Stimulated activated CD8-positive, alpha-beta memory T cell treated with anti-CD3 and anti-CD28 coated beads, Interleukin-4, amount 100 ng/mL, for 1 hour (primary cell): ENCODE measurements at places on chromosomes 12 and 14.

GRCh38 chr12:68981516-68981915 is 48.5 kb upstream of the CPM start:
- no peak for DNase-seq

- DNase-seq: no peak
Observed at GRCh38 chr12:107415834-107416233, 269.8 kb upstream of the PWP1 start.

- DNase-seq: no peak
Observed at GRCh38 chr12:22257100-22257499, 77.4 kb downstream of the ST8SIA1 start.

GRCh38 chr14:47442211-47442610 is 233.2 kb downstream of the MDGA2 start:
- DNase-seq: no peak

GRCh38 chr14:38090506-38090905 is 117.2 kb upstream of the SSTR1 start:
- no peak for DNase-seq

GRCh38 chr14:47678157-47678556 is 2.8 kb upstream of the MDGA2 start:
- DNase-seq: no peak

GRCh38 chr12:49672301-49673217 is 34.6 kb downstream of the FMNL3 start:
- DNase-seq: no peak

DNA sequence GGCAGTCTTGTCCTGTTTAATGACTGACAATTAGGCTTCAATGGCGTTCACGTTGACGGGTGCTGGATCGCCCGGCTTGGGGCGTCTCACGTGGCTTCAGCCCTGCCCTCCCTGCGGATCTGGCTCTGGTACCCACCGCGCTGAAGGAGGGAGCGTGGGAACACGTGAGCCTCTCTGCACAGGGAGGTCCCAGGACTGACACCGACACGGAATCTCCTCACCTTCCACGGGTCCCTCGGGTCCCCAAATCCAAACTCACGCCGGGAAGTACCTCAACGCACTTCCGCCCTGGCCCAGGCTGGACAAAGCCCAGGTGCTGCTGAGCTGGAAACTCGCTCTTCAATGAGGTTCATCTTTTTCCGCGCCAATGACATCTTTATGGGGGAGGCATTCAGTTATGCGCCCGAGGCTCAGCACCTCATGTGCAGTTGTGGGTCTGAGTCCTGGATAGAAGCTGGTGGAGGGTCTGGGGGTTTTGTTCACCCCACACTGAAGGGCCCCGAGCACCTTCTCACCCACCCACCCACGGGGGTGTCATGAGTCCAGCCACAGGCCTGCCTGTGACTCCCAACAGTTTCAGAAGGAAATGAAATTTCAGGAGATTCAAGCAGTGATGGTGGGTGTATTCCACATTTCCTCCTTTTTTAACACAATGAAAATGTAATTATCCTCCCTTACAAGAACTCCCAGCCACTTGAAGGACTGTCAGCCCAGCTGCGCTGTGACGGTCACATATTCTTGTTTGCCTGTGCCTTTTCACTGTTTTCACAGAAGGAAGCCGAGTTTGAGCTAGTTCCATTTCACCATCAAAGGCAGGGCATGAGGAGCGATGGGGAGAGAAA is 251.7 kb upstream of the SFSWAP start:
- DNase-seq: no peak

DNA sequence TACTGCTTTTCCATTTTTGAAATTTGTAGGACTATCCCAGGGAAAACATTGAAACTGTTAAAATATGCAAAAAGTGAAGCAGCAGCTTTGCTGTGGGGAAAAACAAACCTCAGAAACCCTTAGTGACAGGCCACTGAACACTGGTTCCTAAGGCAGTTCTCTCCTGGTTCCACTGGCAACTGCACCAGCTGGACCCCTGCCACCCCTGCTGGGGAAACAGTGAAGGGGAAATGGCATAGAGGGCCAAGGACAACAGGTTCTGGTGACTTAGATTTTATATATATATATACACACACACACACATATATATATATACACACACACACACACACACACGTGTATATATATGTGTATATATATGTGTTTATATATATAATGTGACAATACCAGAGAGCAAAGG is 16.2 kb upstream of the KRT7 start:
- DNase-seq: no peak

DNA sequence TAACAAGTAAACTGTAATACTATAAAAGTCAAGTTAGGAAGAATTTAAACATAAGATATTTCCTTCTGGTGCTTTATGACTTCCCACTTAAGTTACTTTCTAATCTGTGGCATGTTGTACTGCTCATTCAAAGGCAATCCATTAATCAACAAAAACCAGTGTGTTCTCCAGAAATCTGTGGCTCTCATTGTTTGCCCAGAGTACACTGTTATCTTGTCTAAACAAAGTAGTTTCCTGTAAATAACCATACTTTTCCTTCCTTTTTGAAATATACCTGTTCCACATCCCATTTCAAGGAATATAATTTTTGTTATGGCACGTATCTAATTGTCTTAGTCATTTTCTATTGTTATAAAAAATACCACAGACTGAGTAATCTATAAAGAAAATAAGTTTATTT is 184.1 kb downstream of the CCER1 start:
- DNase-seq: no peak

- peak; percentile 84 for DNase-seq
Observed at GRCh38 chr12:104303538-104304151, at the start of gene EID3. Gene EID3, plus strand, starts transcription at chr12:104303739. Its CDS starts 196 bp downstream, at chr12:104303935.

- no peak for DNase-seq
Observed at GRCh38 chr12:125473501-125473900, 408.3 kb downstream of the AACS start.

- DNase-seq: no peak
Observed at GRCh38 chr14:64954491-64955240, 12.1 kb upstream of the GPX2 start.

DNA sequence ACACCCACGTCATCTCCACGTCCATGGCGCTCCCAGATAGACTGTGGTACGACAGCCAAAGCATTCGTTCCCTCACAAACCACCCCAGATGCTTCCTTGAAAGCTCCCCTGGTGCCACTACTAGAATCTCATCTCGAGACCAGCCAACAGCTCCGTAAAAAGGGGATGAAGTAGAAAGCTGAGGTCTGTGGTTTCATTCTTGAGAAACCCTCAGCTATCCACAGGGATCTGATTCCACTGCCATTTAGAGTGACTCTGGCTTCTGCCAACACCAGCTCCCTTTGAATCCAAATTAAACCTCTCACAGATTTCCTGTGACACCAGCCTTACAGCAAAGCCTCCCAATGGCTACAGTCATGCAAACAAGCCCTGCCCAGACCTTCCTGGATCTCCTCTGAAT is 18.5 kb upstream of the FOXN3 start:
- no peak for DNase-seq

GRCh38 chr12:56900583-56900982 is 33.6 kb downstream of the SDR9C7 start:
- no peak for DNase-seq

DNA sequence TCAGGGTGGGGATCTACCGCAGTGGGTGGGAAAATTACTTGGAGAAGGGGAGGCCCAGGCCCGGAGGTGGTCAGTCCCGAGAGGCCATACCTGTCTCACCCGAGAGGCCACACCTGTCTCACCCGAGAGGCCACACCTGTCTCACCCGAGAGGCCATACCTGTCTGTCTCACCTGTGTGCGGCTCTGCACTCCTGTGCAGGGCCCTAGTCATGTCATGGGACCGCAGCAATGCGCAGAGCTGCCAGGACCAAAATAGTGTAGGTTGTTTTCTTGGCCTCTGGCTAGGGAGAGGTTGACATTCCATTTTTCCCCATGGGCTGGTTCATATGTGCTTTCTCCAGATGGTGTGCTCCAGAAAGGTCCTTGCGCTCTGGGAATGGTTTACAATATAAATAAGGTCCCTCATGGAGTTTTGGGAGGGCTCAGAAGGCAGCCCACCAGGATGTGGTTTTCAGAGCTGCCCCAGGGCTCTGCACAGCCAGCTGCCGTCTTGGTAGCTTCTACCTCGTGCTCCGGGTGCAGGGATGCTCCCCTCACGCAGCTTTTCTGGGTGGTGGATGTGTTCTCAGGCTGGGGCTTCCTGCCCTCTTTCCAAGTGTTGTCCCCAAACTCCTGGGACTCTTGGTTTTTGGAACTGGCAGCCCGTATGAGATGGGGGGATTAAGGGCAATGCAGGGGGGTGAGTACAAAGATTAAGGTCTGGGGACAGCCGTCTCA is 58.2 kb downstream of the CACNA1C start:
- no peak for DNase-seq

GRCh38 chr12:12823300-12823699 is 10.2 kb downstream of the DDX47 start:
- DNase-seq: no peak

DNA sequence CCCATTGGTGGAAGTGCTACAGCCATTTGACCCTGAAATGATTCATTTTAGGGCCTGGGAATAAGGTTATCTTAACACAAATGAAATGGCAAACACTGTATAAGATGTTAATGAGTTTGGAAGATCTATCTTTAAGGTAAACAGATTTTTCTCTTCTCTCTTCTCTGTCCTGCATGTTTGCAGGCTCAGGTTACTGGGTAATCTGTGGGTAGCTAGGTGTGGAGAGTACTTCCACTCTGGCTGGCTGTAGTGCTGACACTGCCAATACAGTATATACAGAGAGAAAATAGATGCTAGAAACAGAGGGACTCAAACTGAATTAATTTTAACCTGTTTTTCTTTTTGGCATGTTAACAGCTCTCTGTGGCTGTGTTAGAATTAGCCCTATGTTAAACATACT is 84.6 kb downstream of the SLC38A6 start:
- DNase-seq: no peak

DNA sequence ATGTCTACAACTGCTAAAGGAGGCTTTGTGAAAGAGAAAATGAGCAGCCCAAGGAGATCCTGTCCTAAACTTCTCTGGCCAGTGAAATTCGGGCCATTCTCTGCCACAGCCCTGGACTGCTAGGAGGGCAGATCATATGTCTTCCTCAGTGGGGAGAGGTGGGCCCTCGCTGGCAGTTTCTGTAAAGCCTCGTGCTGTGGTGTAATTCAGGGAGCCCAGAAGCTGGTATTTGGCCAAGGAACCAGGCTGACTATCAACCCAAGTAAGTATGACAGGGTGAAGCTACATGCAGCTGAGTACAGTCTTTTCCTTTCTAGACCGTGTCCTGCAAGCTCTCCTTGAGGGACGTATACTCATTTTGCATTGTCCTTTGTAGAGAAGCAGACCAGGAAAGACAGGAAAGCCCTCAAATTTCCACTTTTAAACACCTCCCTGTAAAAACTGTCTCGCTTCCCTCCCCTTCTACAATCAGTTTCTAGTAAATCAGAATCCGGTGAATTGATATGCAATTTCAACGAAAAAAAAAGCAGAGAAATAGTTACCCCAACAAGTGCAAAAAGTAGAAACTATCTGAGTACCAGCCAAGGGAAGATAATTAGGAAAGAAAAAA is 106.8 kb downstream of the DAD1 start:
- DNase-seq: no peak

DNA sequence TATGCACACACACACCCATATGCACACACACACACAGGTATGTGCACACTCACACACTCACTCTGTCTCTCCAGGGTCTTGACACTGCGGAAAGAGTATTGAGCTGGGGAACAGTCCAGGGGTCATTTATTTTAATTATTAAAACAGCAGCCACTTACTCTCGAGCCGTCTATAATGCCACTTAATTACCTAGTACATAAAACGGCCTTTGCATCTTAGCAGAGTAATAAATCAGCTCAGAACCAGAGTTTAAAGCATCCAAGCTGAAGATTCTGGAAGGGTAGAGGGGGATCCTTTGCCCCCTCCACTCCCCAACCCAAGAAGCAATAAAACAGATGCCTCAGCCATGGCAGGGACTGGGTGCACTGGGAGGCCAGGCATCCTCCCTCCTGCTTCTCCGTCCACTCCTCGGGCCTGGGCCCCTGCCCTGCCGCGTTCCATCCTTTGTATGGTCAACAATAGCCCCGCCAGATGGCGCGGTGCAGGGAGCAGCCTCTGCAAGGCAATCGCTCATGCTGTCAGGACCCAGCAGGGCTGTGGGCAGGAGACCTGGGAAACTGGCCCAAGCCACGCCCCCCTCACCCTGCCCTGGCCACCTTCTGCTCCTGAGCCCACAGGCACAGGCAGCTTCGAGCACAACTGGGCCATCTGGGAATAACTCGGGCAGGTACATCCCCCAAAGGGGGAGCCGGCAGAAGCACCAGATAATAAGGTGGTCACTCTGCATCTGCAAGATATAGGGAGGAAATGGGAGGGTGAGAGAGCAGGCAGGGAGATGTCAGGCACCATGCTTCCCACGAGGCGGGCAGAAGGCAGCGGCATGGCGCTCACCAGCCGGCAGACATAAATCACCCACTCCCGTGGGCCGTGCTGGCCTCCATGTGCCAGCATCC is 40.9 kb downstream of the CCDC85C start:
- DNase-seq: no peak

GRCh38 chr12:104314242-104314614 is 10.7 kb downstream of the EID3 start:
- DNase-seq: no peak

DNA sequence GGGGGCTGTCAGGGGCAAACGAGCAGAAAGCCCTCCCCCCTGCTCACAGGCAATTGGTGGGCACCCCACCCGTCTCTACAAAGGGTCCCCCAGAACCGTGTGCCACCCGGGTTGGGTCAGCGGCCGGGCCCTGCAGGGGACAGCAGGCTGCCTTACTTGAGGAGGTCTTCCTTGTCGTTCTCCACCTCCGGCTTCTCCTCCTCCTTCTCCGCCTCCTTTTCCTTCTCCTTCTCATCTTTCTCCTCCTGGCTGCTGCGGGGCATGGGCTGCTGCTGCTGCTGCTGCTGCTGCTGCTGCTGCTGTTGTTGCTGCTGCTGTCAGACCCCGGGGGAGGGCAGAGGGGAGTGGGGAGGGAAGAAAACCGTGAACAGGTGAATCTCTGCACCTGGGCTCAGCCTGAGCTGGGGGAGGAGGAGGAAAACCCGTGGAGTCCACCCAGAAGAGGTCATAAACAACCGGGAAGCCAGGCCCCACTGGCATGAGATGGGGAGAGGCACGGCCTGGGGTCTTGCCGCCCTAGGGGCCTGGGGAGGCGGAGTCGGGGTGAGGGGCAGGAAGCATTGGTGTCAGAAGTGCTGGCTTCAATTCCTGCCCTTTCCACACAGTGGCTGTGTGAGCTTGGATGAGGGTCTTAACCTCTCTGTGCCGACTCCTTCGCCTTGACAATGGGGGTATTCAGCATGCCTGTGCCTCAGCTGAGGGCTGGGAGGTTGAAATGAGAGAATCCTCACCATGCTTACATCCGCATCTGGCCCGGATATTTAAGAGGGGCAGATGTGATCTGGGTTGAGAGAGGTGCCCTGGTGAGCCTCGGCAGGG is 107.6 kb downstream of the RFLNA start:
- no peak for DNase-seq

DNA sequence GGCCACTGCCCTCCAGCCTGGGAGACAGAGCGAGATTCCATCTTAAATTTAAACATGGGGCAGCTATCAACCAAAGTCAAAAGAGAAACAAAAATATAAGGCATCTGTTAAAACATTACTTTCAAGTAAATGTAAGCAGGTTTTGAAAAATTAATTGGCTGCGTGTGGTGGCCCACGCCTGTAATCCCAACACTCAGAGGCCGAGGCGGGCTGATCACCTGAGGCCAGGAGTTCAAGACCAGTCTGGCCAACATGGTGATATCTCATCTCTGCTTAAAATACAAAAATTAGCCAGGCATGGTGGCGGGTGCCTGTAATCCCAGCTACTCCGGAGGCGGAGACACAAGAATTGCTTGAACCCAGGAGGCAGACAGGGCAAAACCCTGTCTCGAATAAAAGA is 82.7 kb downstream of the PLEKHA5 start:
- DNase-seq: no peak
